ENCODE measurements at places on chromosomes 4 and X.
A peak's percentile ranks its signal among the peaks of the same experiment; 100 is the strongest.

GRCh38 chr4:152894673-152895072, 41.5 kb upstream of the FHDC1 start:
- peak; percentile 9 for DNase-seq

DNA sequence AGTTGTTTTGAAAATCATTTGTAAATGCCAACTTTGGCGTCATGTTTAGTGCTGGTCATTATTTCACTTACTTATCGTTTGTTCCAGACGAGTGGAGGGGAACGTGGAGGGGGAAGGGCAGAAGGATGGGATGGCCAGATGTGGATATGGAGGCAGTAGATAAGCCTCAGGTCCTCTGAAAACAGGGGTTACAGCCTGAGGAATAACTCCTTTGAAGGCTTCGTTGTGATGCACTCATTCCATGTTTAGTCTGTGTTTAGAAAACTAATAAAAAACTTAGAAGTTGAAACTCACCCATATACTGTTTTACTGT, 1.1 kb downstream of the MOB1B start:
- DNase-seq = no peak

- no peak for DNase-seq
Measured at GRCh38 chr4:958696-959337, 14.6 kb downstream of the DGKQ start.

DNA sequence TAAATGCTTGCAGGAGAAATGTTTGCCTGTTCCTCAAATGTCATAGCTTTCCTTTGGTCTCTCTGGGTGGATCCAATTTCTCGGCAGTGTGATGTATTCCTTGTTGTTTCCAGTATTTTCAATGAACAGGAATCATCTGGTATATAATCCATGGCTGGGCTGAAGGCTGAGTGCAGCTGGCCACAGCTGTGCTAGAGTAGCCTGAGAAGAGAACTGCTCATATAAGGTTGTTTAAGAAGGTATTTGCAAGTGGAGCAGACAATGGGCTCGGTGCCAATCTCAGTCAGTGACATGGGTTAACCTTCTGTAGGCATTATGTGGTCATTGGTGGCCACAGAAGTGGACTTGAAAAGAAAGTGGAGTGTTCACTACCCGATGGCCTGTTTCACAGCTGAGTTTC, 390.3 kb downstream of the SPRY1 start:
- no peak for DNase-seq

GRCh38 chrX:105013719-105014118, 206.8 kb downstream of the TEX13A start:
- no peak for DNase-seq

- no peak for DNase-seq
Measured at GRCh38 chrX:19446397-19446796, 68.9 kb downstream of the MAP3K15 start.

DNA sequence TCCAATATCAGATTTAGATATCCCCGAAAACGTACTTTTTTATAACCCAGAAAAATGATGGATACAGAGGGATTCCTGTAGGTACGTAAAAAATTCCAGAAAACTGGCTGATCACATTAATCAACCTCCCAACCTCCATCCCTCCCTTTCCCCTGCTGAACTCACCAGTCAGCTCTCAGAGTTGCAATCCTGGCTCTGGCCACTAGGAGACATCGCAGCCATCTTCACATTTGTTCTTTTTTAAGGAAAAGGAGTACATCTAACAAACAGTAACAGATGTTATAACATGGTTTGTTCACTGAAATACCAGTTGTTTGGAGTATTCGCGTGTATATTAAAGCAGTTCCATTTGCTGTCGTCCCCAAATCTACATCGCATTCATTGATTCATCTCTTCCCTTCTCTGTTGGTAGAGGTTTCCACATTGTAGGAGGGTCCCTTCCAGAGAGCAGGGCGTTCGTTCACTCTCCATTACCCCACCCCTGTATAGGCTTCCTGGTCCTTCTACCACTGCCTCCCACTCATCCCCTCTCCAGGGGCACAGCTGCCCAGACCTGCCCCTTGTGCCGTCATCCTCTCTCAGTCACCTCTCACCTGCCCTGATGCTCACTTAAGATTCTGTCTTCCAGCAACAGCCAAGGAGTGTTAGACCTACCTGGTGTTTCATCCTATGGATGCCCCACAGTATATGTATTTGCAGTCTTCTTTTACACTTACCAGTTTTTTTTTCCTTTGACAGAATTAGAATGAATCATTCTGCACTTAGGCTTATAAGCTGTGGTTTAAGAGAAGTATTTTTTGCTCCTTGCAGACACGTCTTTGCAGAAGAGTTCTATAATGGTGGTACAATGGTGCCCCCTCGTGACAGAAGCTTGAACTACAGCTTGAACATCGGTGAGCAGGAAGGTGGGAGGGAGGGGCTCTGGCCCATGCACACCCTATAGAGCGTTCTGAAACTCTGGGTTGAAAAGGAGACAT, 36.8 kb upstream of the RAB40AL start:
- DNase-seq = peak; percentile 33

GRCh38 chrX:39227371-39227770, 426.1 kb downstream of the MID1IP1 start:
- no peak for DNase-seq

Data from AG04449 (cell line).